Sciatic nerve (tissue), 2 donors: ENCODE measurements at places on chromosomes 4 and X.

DNA sequence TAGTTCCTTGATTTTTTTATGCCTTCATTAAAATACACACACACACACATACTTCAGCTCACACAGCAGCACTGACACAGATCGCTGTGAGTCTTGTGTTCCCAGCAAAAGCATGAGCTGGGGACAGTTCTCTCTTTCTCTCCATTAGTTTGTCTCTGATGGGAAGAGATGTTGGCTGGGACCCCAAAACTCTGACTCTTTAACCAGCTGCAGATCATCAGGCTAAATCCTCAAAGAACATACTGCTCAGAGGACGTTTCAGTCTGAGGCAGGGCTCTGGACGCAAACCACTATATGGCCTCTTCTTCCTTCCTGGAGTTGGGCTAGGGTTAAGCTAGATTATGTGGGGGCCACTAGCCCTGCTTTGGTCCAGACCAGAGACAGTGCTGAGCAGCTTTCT, 109.6 kb downstream of the NHSL2 start:
- DNase-seq: no peak

DNA sequence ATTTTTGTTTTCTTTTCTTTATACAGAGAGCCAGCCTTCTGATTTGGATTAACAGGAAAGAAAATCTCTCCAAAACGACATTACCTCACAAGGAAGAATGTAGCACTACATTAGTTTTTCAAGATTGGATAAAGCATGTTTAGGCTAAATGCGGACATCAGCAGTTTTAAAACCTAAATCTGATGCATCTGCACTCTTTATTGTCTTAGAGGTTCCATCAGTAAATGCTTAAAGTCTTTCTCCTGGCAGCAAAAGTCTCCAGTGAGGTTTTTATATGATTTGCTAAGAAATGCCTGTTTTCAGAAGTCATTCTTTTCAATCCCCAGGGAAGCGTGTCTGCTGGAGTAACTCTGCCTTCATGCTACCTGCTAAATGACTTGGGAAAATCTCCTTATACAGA, 912.9 kb upstream of the INTU start:
- DNase-seq: no peak

DNA sequence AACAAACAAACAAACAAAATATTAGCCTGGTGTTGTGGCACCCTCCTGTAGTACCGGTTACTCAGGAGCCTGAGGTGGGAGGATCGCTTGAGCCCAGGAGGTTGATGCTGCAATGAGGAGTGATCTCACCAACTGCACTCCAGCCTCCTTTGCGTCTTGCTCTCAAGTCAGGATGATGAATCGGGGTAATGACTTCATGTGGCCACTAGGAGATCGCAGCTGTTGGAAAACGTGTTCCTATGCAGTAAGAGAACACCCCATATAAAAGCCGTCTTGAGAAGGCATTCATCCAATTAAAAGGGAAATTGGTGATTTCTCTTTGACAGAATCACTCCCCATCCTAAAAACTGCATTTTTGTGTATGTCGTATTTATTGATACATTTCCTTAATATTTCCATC, 6.9 kb downstream of the CCNB3 start:
- no peak for DNase-seq

GRCh38 chr4:156766846-156767245, 204.8 kb downstream of the PDGFC start:
- no peak for DNase-seq

- DNase-seq: no peak
These were observed 149.5 kb downstream of the CCNG2 start for GRCh38 chr4:77306496-77306895.

GRCh38 chr4:7673121-7673520, 238.4 kb upstream of the PSAPL1 start:
- no peak for DNase-seq

DNA sequence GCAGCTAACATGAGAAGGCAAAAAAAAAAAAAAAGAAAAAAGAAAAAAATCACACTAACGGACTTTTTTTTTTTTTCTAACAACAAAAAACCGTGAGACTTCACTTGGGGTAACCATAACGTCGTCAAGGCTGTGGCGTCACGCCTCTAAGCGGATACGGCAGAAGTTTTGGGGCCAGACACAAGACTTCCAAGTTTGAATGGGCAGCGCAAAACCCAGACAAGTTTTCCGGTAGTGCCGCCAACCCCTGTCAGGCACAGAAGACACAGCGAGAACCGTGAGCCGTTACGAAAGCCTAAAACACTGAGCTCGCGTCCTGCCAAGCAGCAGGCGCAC, 556 bp upstream of the SMARCA5 start:
- no peak for DNase-seq

DNA sequence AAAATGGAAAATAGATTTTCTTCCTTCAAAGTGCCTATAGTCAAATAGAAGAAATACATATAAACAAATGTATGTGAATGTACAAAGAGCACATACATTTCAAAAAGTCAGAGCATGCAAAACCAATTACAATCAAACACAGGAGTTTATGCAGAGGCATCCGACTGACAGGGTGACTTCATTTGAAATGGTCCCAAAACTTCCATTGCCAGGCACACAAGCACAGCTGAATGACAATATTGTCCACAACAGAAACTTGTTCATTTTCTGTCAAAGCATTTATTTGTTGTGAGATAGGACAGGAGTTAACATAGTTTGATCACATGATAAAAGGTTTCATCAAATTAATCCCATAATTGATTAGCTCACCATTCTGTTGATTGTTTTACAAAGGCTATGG, 96.4 kb upstream of the TTC29 start:
- DNase-seq: no peak

GRCh38 chr4:174835536-174835935, 6.5 kb upstream of the GLRA3 start:
- DNase-seq: no peak

DNA sequence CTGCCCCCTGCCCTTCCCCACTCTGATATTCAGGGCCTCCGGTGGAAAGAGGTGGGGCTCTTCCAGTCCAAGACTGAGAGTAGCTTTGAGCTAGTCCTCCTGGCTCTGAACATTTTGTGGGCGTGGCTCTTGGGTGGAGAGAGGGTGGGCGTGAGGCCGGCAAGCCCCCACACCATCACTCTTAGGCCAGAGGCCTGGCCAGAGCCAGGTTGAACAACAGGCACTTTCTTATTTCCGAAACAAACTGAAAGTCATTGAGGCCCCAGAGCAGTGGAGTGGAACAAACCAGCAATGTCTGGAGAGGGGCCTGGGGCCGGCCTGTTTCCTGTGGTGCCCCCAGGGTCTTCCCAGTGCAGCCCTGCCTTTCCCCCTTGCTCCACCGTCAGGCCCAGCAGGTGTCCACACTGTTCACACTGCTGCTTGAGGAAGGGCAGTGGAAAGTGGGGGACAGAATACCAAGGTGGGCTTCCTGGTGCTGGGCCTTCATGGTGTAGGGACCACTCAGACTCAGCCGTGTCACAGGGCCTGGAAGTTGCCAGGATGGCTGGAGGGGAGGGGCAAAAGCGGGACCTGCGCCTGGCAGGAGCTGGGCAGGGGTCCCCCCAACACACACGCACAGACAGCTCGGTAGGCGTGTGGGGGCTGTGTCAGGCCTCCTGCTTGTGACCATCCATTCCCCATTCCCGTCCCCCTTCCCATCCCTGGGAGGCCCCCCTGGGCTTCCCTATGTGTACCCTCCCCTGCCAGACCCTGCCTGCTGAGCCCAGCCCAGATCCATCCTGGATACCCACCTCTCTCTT, 2.9 kb downstream of the ADRA2C start:
- DNase-seq: no peak

GRCh38 chr4:18722748-18723191, 701.2 kb upstream of the LCORL start:
- no peak for DNase-seq

DNA sequence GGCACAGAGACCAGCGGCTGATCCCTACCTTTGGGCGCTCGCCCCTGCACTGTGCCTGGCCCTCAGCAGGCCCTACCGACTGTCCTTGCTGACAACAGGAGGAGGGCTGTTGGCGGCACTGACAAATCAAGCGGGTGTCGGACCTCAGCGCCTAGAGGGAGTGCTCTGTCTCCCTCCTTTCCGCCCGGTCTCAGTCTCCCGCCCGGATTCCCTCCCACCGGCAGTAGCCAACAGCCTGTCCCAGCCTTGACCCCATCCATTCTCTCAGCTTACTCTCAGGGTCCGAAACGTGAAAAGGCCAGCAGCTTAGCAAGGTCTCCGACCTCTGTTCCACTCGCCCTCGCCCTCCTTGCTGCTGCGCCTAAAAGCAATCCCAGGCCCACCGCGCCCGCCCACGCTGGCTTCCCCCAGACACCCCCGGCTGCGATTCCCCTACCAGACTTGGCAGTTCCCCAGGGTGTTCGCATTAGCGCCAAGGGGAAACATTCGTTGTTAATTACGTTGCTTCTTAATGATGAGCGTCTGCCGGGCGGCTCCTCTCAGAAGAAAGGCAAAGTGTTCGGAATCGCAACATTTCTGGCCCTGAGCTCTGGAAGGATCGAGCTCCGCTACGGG, 96.2 kb downstream of the SOWAHB start:
- DNase-seq: no peak

GRCh38 chrX:47174846-47175587, 18.6 kb upstream of the UBA1 start:
- no peak for DNase-seq

GRCh38 chr4:4714331-4714730, 145.1 kb upstream of the MSX1 start:
- no peak for DNase-seq

- DNase-seq: no peak
These were observed 17.1 kb upstream of the DDX60 start for GRCh38 chr4:168335621-168336020.

DNA sequence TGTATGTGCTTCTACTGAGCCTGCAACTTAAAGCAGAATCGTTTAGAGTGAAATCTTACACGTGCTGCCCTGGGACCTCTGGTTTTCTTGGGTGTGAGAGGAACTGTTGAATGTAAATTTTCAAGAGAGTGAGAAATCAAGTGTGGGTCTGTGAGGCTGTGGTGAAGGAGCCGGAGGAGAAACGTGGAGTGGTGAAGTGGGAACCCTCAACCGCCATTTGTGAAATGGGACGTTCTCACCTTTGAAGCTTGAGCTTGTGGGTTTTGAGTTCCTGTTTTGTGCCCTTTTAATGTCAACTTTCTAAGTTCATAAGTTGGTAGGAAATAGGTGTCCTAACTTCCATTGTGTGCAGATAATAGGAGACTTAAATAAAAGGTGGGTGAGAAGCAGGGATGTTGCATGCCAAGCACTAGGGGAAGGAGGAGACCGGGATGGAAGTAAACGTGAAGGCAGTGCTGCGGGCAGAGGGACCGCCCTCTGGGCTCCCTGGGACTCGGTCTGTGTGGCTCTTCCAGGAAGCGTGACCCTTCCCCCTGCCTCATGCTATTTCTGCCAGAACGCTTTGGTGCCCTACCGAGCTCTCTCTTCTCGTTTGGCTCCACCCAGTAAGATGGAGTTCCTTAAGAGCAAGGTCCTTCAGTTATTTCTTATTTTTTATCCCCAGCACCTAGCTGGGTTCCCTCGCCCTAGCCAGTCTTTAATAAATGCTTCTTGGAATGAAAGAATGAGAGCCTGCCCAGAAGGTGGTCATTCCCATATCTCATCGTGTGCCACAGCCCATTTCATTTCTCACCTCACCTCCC, 56.0 kb downstream of the TMEM131L start:
- no peak for DNase-seq

DNA sequence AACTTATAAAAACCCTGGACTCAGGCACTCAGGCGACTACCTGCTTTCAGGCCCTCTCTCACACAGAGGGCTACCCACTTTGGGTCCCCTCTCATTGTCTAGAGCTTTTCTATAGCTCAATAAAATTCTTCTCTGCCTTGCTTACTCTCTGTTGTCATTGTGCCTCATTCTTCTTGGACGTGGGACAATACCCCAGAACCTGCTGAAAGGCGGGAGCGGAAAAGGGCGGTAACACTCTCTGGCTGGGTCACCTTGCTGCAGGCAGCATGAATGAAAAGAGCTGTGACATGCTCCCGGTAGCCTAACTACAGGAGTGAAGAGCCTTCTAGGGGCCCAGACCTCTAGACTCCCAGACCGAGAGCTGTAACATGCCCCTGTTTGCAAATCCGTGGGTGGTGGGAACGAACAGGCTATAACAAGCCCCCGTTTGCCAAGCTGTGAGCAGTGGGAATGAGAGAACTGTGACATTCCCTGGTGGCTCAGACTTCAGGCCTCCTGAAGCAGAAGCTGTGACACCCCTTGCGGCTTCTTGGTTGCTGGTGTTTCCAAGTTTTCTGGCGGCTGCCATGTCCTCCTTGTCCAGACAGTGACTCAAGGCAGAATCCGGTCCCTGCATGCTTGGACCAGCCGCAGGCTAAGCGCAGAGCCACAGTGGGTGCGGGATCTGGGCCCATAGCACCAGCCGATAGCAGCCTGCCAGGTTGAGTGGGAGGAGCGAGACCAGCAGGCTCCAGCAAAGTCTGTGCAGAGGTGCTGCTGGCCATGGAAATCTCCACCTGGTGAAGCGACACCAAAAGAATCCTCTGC, 684.6 kb downstream of the ARAP2 start:
- DNase-seq: no peak

DNA sequence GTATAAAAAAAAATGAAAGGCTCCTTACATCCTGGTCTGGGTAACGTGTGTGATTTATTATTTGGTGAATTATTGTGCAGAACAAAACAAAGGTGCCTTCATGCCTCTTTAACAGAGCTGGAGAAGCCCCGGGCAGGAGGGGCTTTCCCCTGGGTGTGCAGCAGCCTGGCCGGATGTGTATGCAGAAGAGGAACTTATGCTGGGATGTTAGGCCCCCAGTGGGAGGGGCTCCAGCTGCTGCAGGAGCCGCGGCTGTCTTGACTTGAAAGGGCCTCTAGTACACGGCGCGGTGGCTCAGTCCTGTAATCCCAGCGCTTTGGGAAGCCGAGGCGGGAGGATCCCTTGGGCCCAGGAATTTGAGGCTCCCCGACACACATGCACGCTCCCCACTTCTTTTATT, 16.0 kb downstream of the CCNQ start:
- DNase-seq: no peak

- DNase-seq: no peak
These were observed 102.2 kb downstream of the RAP1GDS1 start for GRCh38 chr4:98363431-98363830.

DNA sequence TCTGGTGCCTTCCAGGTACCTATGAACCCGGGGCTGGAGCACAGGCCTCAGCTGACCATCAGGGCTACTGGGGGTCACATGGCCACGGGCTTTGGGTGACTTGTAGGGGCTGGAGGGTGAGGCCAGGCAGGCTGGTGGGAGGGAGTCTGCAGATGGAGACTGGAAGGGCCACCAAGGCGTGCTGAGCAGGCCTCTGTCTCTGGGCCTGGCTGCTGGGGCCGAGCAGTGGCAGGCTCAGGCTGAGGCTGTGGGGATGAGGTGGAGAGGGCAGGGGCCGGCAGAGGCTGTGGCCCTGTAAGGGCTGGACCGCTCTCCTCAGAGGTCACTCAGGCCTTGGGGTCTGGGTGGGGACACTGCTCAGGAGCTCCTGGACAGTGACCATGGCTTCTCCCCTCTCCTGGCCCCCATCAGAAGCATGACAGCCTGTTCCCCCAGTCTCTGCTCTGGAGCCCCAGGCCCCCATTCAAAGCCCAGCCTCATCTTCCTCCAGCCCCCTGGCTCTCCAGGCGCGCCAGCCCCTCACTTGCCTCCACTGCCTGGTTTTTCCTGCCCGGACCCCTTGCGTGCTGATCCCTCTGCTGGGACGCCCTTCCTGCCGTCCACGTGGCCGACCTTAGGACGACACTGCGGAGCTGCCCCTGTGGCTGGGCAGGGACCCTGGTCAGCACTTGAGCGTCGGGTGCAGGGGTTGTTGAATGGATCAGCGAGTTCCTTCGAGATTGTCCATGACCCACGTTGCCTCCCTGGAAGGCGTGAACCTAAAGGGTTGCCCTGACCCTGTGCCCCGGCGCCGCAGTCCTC, 11.1 kb upstream of the NAT8L start:
- DNase-seq: no peak
